LoVo (cell line): ENCODE measurements at places on chromosomes 16 and 17.

DNA sequence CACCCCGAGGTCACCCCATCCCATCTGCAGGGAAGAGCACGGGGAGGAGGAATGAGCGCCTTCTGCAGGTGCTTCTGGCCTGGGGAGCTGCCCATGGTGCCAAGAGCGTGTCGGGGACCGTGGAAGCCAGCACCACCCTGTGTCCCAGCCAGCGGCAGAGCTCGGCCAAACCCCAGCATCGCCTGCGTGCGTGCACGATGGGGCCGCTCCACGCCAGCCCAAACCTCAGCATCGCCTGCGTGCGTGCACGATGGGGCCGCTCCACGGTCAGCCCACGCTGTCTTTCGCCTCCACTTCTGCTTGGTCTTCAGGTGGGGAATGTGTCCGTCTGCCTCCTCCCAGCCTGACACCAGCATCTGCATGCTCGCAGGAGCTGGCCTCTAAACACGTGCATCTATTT lies 13.9 kb downstream of the GALNS start:
- DNase-seq = no peak

DNA sequence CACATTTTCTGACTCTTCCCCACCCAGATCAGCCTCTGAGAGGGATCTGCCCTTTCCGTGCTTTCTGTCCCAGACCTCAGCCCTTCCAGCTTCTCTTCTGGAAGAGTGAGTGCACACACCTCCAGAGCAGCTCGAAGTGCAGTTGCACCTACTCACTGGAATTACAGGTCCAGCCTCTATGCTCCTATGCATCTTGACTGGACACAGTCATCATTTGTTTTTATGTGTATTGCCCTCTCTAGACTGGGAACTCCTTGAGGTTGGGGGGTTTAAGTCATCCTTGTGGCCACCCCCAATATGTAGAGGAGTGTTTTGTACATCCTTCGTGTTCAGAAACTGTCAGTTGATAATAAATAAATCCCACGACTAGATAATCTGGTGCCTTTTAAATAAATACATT lies 81.9 kb downstream of the CDK5R1 start:
- DNase-seq = no peak

- no peak for DNase-seq
These were observed 7.6 kb downstream of the EPN2 start for GRCh38 chr17:19244781-19245180.

DNA sequence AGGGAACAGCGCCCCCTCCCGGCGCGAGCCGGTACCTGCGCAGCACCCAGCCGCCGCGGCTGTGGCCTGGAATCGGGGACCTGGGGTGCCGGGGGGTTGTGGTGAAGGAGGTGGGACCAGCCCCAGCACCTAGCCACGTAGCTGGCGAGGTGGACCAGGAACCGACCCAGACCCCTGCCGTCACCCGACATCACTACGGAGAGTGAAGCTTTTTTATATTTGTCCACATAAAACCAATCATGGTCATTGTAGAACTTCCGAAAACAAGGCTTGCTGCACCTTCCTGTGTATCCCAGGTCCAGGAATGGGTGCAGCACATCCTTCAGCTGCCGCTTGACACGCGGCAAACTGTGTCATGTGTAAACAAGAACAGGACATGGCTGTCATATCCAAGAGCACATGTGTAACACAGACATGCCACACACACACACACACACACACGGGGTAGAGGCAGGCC lies 1.3 kb downstream of the HBQ1 start:
- DNase-seq = no peak

DNA sequence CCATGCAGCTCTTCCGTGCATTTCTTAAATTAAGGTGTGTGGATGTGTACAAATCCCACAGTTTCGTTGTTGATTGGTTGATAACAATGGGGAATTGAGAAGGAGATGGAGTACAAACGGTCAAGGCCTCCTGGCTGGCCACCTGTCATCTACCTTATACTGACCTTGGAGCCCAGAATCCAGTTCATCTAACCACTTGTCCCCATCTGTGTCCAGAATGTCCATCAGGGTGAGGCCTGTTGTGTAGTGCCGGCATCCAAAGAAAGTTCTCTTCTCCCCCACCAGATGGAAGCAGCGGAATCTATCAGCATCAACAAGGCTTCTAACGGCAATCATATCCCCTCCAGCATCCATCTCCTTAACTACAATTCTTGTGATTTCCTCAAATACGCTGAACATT lies 1.5 kb downstream of the GSDMB start:
- no peak for DNase-seq

GRCh38 chr17:31522987-31523495 lies 131.6 kb downstream of the RAB11FIP4 start:
- DNase-seq = no peak

DNA sequence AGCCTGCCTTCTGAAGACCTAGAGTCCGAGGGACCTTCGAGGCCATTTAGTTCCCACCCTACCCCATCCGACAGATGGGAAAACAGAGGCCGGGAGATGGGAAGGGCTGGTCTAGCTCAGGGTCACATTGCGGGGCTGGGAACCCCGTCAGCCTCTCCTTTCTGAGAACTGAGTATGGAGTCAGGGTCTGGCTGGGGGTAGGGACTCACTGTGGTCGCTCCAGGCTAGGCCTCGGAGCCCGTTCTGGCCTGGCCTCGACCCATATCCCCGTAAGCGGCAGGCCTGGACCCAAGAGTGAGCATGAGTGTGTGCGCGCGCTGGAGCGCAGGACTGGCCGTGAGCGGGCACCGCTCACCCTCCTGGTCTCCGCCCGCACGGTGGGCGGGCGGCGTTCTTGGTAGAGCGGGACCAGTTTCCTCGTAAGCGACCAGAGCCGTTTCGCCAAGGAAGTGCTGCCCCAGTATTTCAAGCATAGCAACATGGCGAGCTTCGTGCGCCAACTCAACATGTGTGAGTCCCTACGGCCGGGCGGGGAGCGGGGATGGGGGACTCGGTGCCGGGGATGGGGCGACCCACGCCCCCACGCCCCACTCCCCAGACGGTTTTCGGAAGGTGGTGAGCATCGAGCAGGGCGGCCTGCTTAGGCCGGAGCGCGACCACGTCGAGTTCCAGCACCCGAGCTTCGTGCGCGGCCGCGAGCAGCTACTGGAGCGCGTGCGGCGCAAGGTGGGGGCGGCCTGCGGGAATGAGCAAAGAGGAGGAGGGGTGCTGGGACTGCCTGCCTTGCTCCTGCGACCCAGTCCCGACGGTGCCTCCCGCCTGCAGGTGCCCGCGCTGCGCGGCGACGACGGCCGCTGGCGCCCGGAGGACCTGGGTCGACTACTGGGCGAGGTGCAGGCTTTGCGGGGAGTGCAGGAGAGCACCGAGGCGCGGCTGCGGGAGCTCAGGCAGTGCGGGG lies 855 bp downstream of the HSF4 start:
- no peak for DNase-seq

GRCh38 chr17:57946798-57947358 lies 8.3 kb downstream of the CUEDC1 start:
- peak; percentile 64 for DNase-seq

- DNase-seq = no peak
These were observed 2.9 kb downstream of the HEXIM1 start for GRCh38 chr17:45150911-45151809.

GRCh38 chr17:27463235-27463677 lies 7.0 kb downstream of the KSR1 start:
- DNase-seq = no peak

DNA sequence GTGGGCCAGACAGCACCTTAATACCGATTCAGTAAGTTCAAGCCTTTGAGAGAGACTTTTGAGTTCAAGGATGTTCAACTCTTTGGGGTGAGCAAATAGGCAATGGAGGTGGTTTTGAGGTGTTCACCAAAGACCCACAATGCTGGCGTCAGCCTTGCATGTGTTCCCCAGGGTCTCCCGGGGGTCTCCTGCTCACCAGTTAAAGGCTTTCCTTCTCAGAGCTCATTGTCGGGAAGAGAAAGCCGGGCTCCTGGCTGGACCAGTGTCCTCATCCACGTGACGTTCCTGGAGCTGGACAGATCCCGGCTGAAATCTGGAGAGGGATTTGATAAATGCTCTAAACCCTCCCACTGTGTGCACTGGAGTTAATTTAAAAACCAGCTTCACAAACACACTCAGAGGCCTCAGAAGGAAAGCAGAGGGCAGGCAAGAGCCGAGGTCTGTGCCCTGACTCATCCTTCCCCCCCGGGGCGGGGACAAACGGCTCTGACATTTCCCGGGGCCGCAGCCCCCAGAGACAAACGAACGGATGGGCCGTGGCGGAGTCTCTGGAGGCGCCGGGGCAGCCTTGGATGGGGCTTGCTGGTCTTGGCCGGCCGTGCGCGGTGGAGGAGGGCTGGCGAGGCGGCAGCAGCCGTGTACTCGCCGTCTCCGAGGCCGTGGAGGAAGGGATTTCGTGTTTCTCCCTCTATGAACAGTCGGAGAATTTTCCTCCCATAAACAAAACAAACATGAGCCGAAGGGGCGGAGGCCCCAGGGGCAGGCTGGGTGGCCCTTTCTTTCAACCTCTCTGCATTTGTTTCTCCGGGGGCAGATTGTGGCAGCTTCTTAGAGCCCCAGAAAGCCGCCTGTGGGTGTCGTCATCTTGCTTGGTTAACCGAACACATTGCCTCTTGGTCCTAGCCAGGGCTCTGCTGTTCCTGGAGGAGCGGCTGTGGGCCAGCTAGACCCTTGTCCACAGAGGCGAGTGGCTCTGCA lies 94.2 kb downstream of the NTN1 start:
- DNase-seq = no peak

DNA sequence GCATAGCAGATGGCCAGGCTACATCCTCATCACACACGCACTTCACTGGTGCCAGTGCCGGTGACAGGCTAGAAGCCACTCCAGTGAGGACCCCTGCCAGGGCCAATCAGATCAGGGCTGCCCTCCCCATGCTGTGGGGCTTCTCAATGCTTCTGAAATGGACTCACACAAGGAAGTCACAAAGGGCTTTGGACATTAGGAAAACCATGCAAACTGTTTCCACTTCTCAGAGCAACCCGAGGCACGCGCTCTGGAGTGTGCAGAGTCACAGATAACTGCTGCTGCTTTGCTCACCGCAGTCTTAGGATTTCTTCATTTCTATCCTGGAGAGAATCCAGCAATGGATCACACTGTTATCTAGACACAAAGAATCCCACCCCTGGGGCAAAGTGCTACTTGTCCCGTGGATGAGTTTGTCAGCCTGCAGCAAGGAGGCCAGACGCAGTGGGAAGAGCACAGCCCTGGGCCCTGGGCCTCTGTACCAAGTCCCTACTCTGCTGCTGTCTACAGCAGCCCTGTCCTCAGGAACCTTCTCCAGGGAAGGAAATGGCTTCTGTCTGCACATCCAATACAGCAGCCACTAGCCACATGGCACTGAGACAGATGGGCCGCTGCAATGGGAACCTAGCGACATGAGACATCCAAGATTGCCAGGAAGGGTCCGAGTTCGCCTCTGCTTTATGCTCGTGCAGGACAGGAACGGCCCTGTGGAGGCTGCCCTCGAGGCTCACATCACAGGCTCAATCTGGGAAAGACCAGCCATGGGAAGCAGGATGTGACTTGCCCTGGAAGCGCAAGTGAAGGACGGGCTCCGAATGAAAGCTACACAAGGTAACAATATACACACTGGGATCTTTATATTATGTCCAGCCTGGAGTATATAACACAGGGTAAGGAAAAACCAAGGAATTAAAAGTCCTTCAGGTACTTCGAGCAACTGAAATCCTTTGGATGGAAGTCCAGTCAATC lies 169.3 kb downstream of the ZFHX3 start:
- DNase-seq = no peak

DNA sequence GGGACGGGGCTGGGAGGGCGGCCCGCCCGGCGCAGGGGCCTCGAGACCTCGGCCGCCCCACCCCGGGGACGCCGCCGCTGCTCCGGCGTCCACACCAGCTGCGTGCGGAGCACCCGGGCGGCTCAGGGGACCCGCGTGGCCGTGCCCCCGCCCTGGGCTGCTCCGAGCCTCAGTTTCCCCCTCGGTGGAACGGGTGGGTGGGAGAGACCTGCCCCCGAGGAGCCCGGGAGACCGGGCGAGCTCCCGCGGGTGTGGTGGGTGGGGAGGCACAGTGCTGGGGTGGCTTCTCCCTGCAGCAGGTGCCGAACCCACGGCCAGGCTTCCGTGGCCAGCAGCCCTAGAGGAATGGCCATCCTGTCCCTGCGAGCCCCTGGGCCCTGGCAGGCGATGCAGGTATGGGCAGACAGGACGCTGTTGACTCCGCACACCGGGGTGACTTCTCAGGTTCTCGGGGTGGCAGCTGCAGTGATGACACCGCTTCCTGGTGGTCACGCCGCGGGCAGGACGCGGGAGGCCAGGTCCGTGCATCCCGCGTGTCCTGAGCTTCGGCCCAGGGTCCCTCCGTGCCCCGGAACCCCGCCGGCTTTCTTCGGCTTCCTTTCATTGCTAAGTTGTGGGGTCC lies 677 bp downstream of the DEF8 start:
- DNase-seq = no peak
